A549 treated with dexamethasone at 1 μM for 4 hours (cell line): ENCODE measurements at places on chromosomes 4 and X. TPM values are rescaled to one million over a fixed set of nuclear protein-coding genes. Genes with fewer than 3 reads are reported as not detected.

The BEND2 gene
- total RNA-seq, result not detected in 5 replicates

The H2BW2 gene
- total RNA-seq, result not detected in 5 replicates

The KLB gene
- 0.06 to 0.27 TPM (median 0.16 TPM) in 5 replicates for total RNA-seq

The MID2 gene
- 6.8 to 11.1 TPM (median 9.5 TPM) in 5 replicates for total RNA-seq

The PHKA2 gene
- total RNA-seq, result 10.0 to 16.5 TPM (median 13.0 TPM) in 5 replicates

The CT45A2 gene
- not detected in 5 replicates for total RNA-seq

The GCNA gene
- total RNA-seq, result 1.4 to 2.4 TPM (median 1.9 TPM) in 5 replicates

The NFXL1 gene
- total RNA-seq, result 4.5 to 10.0 TPM (median 5.7 TPM) in 5 replicates

The TIMP1 gene
- total RNA-seq, result 247 to 270 TPM (median 250 TPM) in 5 replicates

The SNX12 gene
- total RNA-seq, result 72.3 to 83.0 TPM (median 76.9 TPM) in 5 replicates

The ANKRD17 gene
- total RNA-seq, result 17.2 to 25.4 TPM (median 24.1 TPM) in 5 replicates

The RTL9 gene
- total RNA-seq, result 0.06 to 0.15 TPM (median 0.12 TPM) in 5 replicates

The SMPX gene
- 0.11 to 0.14 TPM in 2 of 5 replicates, not detected in the others for total RNA-seq
